ENCODE measurements at places on chromosomes 5 and 9.

DNA sequence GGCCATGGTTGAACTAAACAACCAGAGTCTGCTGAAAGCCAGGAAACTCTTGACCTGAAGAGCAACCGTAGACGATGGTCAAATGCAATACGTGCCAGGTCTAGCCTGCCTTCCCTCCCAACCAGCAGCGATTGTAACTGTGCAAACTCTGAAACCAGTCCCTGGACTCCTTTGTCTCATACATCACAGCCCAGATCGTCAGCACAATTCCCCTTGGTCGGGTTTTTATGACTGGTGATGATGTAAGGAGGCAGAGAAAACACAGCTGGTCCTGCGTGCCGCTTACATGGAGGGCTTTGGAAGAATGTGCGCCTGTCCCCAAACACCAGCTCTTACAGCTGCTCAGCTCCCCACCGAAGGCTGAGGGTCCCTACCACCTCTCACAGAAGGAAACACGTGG, 24.6 kb downstream of the SMIM23 start:
- no peak for DNase-seq

DNA sequence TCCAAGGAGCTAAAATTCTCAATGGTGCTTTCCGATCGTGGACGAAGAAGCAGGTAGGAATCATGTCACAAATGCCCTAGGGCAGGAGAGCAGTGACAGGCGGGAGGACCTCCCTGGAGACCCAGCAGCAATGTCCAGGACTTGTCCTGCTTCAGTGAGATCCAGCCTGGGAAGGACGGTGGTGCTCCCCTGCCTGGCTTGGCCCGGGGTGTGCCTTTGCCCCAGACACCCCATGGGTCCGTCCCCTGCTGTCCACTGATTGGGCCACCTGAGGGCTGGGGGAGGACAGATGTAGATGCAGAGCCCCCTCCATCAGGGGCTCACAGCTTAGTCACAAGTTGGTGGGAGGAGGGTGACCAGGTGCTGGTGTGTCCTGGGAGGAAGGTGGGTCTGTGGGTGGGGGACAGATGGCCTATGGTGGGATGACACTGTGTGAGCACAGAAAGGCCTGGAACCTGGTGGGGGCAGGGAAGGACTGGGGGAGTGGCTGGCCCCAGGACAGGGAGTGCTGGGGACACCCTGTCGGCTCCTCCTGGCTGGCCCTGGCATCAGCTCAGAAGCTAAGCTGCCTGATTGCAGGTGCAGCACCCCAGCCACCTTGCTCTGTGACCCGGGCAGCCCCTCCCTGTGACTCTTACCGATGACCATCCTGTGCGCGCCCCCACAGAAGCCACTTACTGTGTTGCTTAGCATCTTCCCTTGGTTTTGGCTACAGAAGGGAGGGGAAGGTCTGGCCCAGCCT, 82.0 kb downstream of the PHF2 start:
- DNase-seq = no peak

DNA sequence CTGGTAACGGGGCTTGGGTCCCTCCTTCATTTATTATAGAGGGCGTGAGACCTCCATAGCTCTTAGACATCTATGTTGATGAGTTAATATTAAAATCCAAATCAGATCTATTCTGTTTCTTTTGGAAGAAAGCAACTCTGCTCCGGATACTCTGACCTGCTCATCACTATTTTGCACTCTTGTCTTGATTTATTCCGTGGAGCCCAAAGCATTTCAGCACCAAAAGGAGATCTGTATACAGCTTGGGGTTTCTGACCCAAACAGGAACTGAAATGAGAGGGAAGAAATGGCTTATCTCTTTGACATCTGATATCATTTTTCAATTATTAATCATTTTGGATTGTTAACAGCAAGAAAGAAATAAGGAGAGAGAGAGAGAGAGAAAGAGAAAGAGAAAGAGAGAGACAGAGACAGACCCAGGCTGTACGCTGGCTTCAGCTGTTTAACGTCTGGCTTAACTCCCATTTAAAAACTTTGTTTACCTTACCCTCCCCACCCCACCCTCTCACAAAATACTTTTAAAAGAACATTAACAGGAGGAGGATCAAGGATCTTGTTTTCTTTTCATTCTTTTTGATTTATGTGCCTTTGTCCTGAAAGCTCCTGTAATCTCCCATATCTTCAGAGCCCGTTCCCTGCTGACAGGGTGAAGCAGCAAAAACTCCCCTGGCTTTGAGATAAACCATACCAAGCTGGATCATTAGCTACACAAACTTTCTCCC, 231.4 kb upstream of the TUT7 start:
- no peak for DNase-seq

DNA sequence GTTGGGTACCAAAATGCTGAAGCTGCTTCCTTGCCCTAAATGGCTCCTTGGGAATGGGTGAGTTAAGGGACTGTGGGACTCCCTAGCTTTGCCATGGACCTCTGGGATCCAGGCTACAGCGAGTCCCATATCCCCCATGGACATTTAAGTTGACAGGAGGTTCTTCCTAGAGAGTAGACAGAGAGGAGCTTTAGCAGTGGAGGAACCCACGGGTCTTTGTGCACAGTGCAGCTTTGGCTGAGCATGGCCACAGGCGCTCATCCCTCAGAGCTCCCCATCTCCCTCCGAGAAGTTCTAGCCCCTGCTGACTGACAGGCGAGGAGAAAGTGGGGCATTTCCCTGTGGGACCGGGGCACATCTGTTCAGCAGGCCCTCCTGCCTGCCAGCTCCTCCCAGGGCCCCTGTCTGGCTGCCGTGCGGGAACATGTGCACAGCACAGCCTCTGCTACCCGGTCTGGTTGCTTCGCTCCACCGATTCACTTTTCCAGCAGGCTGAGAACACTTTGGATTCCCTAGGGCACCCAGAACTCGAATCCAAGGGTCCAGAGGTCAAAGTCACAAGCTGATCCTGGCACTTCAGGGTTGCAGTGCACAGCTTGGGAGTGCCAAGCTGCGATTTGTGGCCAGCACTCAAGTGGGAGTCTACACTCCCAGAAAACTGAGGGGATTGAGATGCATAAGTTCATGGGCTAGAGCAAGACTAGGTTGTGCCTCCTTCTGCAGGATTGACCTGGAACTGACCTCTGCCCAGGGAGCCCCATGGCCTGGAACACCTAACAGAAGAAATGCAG, 40.6 kb upstream of the DMRTA1 start:
- DNase-seq = no peak

GRCh38 chr9:131447148-131447547, 53.3 kb downstream of the PRRC2B start:
- DNase-seq = no peak

GRCh38 chr9:138061631-138062030, 184.0 kb downstream of the CACNA1B start:
- DNase-seq = no peak

DNA sequence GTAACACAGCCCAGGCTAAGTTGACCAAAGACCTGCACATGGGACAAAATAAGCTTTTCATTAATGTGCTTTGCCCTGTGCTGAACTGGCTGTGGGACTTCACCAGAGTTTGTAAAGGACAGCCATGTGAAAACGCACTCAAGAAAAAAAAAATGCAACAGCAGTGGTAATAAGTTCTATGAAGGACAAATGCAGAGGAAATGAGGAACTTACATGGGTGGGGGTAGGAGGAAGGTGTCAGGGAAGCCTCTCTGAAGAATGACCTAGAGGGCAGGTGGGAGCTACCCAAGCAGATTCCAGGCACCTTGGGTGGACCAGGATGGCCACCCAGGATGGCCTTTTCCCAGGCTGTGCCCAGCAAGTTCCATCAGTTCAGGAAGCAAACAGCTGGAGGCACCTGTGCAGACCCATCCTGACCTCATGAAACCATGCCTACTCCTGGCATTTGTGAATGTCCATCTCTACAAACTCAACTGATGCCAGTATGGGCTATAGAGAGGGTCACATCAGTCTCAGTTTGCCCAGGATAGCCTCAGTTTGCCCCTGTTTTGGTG, 6.7 kb upstream of the PHF2 start:
- no peak for DNase-seq

DNA sequence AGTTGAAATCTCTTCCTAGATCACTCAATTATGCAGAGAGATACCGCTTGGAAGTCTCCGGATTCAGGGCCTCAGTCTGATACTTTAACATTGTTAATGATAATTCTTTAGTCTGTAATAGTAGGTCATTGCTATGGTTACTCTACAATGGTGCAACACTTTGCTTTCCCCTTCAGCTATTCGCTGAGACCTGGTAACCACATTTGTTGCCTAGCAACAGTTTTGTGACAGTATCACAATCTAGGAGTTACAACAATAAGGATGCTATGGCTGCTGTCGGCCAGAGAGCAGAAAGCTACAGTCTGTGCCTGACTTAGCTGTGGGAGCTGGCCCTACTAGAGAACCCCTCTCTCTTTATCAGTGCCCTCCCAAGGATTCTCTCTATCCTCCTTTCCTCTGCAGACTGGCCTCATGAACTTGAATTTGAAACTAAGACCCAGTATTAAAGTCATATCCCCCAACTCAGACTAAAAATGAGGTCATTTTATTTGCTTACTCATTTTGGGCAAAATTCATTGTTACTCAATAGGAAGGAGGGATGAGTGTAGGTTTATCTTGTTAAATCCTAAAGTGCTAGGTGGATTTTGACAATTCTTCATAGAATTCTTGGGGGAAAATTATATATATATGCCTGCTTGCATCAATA, 39.3 kb downstream of the NR2F1 start:
- DNase-seq = no peak

- no peak for DNase-seq
These were observed 430.8 kb upstream of the TNC start for GRCh38 chr9:115548609-115549260.

DNA sequence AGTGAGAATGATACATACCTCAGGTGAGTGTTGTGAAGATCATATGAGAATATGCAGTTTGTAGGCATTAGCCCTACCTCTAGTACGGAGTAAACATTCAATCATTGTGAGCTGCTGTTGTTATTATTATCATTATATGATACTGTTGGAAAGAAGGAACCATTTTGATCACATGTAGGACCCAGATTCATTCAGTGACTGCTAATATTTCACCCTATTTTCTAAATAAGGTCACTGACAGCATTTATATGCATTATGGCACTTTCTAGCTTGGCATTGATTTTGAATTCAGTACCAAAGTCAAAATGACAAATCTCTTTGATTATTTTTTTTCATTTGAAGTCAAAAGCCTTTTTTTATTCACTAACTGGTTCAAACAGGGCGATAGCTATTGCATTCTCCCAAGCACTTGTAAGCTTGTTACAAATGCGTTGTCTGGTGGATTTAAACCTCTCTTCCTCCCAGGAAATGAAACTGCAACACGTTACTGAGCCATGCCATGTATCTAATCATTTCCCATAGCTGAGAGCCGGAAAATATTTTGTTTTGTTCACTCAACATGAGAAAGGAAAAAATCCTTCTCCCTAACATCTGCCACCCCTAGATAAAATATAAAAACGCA, 320.8 kb upstream of the SGCD start:
- DNase-seq = no peak

DNA sequence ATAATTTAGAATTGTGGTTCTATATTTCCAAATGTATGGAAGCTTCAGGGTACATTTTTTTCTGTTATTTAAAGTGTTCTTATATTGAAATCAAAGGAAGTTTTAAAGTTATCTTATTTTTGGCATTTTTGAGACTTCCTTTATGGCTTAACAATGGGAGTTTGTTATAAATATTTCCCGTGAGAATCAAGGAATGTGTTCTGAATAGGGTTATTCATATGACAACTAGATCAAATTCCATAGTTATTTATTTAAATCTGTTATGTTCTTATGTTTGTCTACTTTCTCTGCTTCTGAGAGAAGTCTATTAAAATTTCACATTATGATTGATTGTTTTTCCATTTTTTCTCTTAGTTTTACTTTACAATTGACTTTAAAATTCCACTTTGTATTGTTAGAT, 135.1 kb downstream of the ADAMTS16 start:
- DNase-seq = no peak

DNA sequence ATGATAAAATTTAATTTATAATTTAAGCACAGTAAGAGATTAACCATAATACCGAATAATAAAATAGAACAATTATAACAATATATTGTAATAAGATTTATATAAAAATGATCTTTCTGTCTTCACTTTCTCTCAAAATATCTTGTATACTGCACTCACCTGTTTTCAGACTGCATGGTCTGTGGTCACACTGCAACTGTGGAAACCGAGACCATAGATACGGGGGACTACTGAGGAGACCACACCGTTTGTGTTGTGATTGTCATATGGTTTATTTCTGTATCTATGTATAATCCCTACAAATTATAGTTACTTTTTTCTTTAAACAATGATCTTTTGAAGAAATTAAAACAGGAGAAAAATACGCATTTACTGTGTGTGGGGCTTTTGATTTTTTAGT, 78.8 kb upstream of the TNFAIP8 start:
- DNase-seq = no peak

DNA sequence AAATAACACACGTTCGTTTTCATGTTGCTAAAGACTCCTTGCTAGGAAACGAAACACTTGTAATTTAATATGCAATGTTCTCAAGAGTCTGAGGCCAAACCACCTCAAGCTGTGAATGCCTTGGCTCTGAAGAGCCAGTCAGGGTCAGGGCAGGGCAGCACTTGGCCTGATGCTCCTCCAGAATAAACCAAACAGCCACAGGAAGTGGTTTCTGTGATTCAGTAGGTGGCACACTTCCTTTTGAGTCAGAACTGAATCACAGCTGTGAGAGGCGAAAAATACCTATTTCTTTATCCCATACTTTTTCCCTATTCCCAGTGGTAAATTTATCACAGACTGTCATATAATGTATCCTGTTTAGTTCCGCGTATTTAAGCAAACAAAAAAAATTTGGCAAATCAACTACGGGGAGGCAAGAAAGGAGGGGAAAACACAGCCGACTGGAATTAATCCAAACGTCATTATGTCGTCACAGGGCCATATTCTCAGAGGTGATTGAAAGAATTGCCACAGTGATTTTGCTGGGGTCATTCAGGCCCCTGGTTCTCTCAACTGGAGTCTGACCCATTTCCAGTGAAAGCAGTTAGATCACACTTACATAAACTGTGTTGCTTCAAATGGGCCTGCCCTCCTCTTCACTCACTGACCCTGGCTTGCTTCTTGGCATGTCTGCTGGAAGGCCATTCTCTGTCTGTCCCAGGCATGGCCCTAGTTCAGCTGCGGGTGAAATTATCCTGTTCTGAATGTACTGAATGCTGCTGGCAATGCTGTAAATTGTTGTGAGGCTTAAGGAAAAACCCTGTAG, 71.2 kb downstream of the ARRDC3 start:
- DNase-seq = no peak

DNA sequence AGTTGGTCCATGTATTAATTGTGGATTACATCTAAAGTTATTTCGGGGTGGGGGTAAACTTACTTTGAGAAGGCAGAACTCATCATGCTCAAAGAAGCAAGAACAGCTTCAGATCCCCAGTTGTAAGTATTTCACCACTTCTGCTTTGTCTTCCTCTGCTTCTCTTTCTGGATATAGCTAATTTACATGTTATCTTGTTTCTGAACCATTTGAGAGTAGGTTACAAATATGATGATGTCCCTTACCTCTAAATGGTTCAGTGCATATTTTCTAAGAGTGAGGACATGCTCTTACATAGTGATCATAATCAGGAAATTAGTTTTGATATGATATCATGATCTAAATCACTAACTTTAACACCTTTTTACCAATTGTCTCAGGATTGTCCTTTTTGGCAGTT, 11.9 kb downstream of the TRIO start:
- DNase-seq = no peak

- no peak for DNase-seq
These were observed 1290.2 kb upstream of the WWC1 start for GRCh38 chr5:167001246-167001645.
